ENCODE measurements at places on chromosomes 6 and 20. TPM values are rescaled to one million over a fixed set of nuclear protein-coding genes. Genes with fewer than 3 reads are reported as not detected.

- peaks cover 7% of the 10 kb centered on the region for H3K4me1 ChIP-seq
- no peaks in the 10 kb centered on the region for H3K27me3 ChIP-seq
- no peaks in the 10 kb centered on the region for H3K36me3 ChIP-seq
- no peak for DNase-seq
Observed at GRCh38 chr6:156956286-156956685, 179.1 kb downstream of the ARID1B start.

GRCh38 chr6:25326960-25327359 lies 47.8 kb downstream of the CARMIL1 start:
- H3K36me3 ChIP-seq = no peaks in the 10 kb centered on the region
- no peak for DNase-seq
- no peak overlapping the region for H3K27ac ChIP-seq

GRCh38 chr6:107152638-107153430 lies 37.5 kb upstream of the BEND3 start:
- no peak overlapping the region for H3K4me3 ChIP-seq
- H3K27me3 ChIP-seq = no peaks in the 10 kb centered on the region
- no peaks in the 10 kb centered on the region for H3K36me3 ChIP-seq
- peaks cover 34% of the 10 kb centered on the region for H3K4me1 ChIP-seq
- DNase-seq = no peak

GRCh38 chr6:29818892-29819291 lies 8.7 kb upstream of the HLA-G start:
- no peaks in the 10 kb centered on the region for H3K36me3 ChIP-seq
- H3K27me3 ChIP-seq = no peaks in the 10 kb centered on the region
- H3K4me3 ChIP-seq = no peak overlapping the region
- no peak for DNase-seq

GRCh38 chr6:2403546-2403945 lies 158.1 kb upstream of the GMDS start:
- no peak for DNase-seq
- no peaks in the 10 kb centered on the region for H3K27me3 ChIP-seq
- H3K4me3 ChIP-seq = no peak overlapping the region
- no peaks in the 10 kb centered on the region for H3K4me1 ChIP-seq
- no peak overlapping the region for H3K27ac ChIP-seq

- no peak overlapping the region for H3K27ac ChIP-seq
- no peak for DNase-seq
- H3K27me3 ChIP-seq = no peaks in the 10 kb centered on the region
Observed at GRCh38 chr6:56023829-56024228, 148.4 kb upstream of the BMP5 start.

DNA sequence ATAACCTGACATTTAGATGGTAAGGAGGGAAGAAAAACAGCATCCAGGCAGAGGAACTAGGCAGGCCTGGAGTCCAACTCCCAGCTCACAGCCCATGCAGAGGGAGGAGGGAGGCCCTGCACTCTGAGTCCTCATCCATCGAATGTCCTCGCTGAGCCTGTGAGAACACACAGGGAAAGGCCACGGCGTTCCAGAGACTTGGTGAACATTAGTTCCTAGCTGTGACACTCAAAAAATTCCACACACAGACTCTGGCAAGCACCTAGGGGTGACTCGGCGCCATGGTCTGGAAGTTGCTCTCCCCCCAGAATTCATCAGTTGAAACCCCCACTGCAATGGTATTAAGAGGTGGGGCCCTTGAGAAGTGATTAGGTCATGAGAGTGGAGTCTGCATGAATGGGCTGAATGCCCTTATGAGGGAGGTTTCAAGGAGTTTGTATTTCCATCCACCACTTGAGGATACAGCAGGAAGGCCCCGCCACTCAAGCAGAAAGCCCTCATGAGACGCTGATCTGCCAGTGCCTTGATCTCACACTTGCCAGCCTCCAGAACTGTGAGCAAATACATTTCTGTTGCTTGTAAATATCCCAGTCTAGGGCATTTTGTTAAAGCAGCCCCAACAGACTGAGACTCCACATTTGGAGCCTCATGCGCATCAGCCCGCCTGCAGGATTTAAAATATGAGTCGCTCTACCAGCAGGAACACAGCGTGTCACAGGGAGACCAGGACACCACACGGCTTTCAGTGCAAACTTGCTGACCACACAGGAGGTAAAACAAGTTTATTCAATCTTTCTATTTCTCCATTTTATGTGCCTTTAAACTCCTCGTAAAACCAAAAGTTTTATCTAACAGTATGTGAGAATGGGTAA lies 73.9 kb downstream of the WDR27 start:
- no peaks in the 10 kb centered on the region for H3K27me3 ChIP-seq
- H3K4me3 ChIP-seq = no peak overlapping the region
- H3K27ac ChIP-seq = no peak overlapping the region
- H3K36me3 ChIP-seq = no peaks in the 10 kb centered on the region
- no peak for DNase-seq

GRCh38 chr6:47146431-47147174 lies 104.5 kb upstream of the ADGRF1 start:
- no peaks in the 10 kb centered on the region for H3K27me3 ChIP-seq
- H3K4me3 ChIP-seq = no peak overlapping the region
- no peaks in the 10 kb centered on the region for H3K36me3 ChIP-seq
- no peak for DNase-seq
- no peak overlapping the region for H3K27ac ChIP-seq
- H3K4me1 ChIP-seq = peaks cover 5% of the 10 kb centered on the region

- H3K27ac ChIP-seq = peak overlapping the region; percentile 8
- no peaks in the 10 kb centered on the region for H3K27me3 ChIP-seq
Observed at GRCh38 chr20:1816384-1817381, 78.5 kb upstream of the SIRPA start.

DNA sequence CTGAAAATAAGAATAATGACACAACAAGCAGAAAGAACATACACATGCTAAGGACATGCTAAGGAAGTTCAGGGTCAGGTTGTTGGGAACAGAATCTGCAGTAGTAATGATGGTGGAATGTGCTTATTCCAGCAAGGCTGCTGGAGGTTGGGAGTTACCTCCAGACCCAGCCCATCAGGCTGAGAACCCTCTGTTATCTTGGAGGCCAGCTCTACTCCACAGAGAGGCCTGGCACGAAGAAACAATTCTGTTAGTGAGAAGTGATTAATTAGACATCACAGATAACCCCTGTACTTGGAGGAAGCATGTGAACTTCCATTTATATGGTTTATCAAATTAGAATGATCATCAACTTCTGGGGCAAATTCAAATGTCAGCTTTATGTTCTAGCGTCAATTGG lies 22.1 kb upstream of the ARHGAP18 start:
- no peaks in the 10 kb centered on the region for H3K36me3 ChIP-seq
- H3K4me1 ChIP-seq = no peaks in the 10 kb centered on the region
- H3K4me3 ChIP-seq = no peak overlapping the region
- H3K27ac ChIP-seq = no peak overlapping the region
- H3K27me3 ChIP-seq = no peaks in the 10 kb centered on the region
- DNase-seq = no peak

DNA sequence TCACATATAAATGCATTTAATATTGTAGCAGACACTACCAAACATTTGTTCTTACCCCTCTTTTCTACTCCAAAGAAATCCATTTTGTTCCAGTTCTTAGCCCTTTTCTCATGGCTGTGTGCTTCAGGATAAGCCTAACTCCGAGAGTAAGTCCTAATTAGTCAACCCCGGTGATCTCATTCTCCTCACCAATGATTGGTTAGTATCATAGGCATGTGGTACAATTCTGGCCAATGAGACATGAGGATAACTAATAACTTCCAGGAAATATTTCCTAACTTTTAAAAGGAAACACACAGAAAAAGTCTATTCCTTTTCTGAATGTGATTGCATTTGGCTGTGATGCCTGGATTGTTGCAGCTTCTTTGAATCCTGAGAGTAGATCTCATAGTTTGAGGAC lies 116.0 kb downstream of the GPR63 start:
- H3K4me1 ChIP-seq = peaks cover 10% of the 10 kb centered on the region
- no peak overlapping the region for H3K27ac ChIP-seq
- H3K36me3 ChIP-seq = no peaks in the 10 kb centered on the region
- H3K27me3 ChIP-seq = no peaks in the 10 kb centered on the region
- no peak overlapping the region for H3K4me3 ChIP-seq

DNA sequence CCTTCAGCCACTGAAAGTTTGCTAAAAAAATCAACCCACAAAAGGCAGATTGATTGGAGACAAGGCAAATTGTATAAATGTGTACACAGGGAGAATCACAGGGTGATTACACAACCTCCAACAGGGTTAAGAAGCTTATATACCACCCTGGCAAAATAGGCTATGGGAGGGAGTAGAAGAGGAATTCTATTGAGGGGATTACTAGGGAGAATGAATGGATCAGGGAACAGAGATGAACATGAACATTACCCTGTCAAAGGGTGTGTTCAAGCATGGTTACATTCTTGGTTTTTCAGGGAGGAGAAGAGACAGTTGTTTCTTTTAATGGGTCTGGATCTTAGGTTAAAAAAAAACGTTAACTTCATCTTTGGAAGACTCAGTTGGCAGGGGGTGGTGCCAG lies 5.1 kb upstream of the MRS2 start:
- H3K4me3 ChIP-seq = no peak overlapping the region
- H3K27ac ChIP-seq = no peak overlapping the region
- H3K36me3 ChIP-seq = no peaks in the 10 kb centered on the region
- no peaks in the 10 kb centered on the region for H3K27me3 ChIP-seq
- H3K4me1 ChIP-seq = no peaks in the 10 kb centered on the region

GRCh38 chr6:131013495-131013894 lies 49.5 kb downstream of the EPB41L2 start:
- no peak overlapping the region for H3K27ac ChIP-seq
- DNase-seq = no peak
- H3K4me1 ChIP-seq = no peaks in the 10 kb centered on the region
- peak overlapping the region; percentile 15 for H3K4me3 ChIP-seq
- H3K36me3 ChIP-seq = no peaks in the 10 kb centered on the region
- no peaks in the 10 kb centered on the region for H3K27me3 ChIP-seq

DNA sequence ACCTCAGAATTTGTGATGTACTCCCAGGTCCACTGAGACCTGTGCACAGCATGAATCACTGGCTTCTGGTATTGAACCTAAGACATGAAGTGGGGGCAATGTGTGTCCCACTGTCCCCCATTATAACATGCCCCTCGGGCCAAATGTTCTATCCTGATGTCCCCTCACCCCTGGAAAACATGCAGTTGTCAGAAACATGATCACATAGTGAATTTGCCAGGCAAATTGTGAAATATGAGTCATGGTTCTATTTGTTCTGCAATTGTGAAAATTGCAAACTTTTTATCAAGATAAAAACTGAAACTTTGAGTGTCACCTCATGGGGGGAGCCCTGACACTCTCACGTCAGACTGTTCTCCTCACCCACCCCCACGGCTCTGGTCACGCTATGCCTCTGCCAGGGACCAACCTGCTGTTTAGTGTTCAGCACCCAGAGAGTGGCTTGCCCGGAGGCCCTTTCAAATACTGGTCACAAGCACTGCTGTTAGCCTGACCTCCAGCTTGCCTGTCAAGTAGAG lies 305.3 kb downstream of the CLIC5 start:
- no peak overlapping the region for H3K27ac ChIP-seq
- H3K4me1 ChIP-seq = no peaks in the 10 kb centered on the region
- H3K4me3 ChIP-seq = no peak overlapping the region
- H3K27me3 ChIP-seq = no peaks in the 10 kb centered on the region
- DNase-seq = peak; percentile 12

DNA sequence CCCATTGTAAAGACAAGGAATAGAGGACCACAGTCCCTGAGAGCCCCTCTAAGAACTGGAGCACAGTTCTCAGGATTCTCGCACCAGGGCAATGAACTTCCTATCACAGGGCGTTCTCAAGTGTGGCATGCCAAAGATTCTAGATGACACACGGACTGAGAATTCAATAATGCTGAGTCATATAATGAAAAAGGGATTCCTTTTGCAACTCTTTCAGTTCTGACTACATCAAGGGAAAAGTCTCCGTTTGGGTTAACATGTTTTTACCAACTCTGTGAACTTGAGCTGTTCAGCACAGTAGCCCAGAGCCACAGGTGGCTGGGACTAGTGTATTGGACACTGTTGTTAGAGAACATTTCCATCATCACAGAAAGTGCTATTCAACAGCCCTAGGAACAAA lies 3.4 kb downstream of the MED20 start:
- H3K4me3 ChIP-seq = no peak overlapping the region
- H3K27me3 ChIP-seq = no peaks in the 10 kb centered on the region
- no peak overlapping the region for H3K27ac ChIP-seq
- H3K36me3 ChIP-seq = no peaks in the 10 kb centered on the region

DNA sequence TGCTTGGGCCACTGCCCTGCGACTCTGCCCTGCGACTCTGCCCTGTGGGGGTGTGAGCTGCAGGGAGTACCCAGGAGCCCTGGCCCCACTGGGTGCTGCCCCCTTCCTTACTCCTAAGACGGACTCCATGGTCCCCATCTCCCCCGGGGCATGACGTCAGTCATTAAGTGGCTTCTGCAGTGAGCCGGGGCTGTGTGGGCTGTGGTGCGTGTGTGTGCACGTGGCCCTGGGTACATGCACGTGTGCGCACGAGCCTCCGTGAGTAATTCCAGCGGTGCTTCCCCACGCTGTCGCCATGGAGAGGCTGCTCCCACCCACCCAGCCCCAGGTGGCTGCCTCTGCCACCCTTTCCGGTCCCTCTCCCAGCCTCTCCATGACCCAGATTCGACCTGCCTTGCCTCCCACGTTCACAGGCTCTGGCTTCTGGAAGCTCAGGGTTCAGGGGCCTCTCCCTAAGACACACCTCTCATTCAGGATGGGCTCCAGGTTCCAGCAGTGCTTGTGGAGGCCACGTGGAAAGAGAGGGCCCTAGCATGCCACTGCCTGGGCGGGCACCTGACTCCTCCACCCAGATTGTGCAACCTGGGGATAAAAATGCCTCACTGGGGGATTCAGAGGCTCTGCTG lies 88.3 kb downstream of the DLGAP4 start:
- H3K4me3 ChIP-seq = no peak overlapping the region
- H3K27ac ChIP-seq = no peak overlapping the region
- H3K27me3 ChIP-seq = no peaks in the 10 kb centered on the region
- no peaks in the 10 kb centered on the region for H3K4me1 ChIP-seq

DNA sequence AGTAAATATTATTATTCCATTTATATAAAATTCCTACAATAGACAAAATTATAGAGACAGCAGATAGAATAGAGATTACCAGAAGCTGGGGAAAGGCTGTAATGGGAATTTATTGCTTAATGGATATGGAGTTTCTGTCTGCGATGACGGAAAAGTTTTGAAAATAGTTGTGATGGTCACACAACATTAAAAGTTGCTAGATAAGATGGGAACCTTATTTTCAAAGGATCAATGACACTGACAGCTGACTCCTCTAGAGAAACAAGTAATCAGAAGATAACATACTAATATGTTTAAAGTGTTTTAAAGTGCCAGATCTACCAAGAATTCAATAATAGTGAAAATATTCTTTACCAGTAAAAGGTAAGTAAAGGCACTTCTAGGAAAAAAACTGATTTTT lies 236.3 kb downstream of the HIVEP2 start:
- no peak overlapping the region for H3K27ac ChIP-seq
- H3K27me3 ChIP-seq = no peaks in the 10 kb centered on the region
- H3K4me1 ChIP-seq = no peaks in the 10 kb centered on the region
- no peak overlapping the region for H3K4me3 ChIP-seq

The HCRTR2 gene
- total RNA-seq = not detected

The NRSN1 gene
- total RNA-seq = not detected

The SEMG2 gene
- not detected for total RNA-seq
